ENCODE measurements at places on chromosomes 6 and 20.

DNA sequence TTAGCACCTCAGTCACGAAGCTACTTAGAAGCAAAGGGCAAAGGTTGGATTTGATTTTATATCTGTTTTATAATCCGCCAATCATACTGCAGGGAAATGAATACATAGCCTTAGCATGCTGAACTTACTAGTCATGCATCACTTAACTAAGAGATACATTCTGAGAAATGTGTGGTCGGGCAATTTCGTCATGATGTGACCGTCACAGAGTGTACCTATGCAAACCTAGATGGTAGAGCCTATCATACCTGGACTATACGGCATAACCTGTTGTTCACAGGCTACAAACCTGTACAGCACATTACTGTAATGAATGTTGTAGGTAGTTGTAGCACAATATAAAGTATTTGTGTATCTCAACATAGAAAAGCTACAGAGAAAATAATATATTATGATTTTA lies 345.2 kb upstream of the RGS17 start:
- DNase-seq: no peak

- no peak for DNase-seq
These were observed 34.6 kb upstream of the EPHA7 start for GRCh38 chr6:93453956-93454355.

DNA sequence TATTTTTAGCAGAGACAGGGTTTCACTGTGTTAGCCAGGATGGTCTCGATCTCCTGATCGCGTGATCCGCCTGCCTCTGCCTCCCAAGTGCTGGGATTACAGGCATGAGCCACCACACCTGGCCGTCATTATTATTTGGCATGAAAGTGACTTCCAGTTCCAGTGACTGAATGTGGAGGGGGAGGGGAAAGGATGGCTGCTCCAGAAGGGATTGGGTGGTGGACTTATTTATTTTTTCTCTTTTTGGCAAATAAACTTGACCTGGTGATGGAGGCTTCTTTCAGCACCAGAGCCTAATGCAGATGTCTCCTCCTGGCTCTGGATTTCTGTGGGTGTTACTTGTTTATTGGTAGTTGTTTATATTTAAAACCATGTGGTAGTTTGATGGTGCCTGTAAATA lies 16.9 kb upstream of the SLC22A23 start:
- no peak for DNase-seq

DNA sequence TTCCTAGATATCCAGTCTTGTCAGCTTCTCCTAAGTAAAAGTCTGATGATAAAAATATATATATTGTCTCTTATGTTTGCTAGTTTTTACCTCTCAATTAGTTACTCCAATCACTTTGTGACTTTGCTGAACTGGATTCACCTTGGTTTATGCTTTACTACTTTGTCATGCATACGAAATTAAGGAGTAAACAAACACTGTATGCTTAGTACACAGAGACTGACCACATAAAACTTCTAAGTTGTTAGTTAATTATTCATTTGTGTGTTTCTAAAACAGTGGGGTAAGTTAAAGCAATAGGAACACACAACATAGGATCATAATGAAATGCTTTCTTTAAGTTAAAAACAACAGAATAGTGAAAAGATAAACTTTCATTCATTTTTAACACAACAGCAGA lies 877.3 kb upstream of the MAP3K7 start:
- no peak for DNase-seq

GRCh38 chr6:139446138-139446715 lies 71.8 kb upstream of the CITED2 start:
- DNase-seq: no peak

DNA sequence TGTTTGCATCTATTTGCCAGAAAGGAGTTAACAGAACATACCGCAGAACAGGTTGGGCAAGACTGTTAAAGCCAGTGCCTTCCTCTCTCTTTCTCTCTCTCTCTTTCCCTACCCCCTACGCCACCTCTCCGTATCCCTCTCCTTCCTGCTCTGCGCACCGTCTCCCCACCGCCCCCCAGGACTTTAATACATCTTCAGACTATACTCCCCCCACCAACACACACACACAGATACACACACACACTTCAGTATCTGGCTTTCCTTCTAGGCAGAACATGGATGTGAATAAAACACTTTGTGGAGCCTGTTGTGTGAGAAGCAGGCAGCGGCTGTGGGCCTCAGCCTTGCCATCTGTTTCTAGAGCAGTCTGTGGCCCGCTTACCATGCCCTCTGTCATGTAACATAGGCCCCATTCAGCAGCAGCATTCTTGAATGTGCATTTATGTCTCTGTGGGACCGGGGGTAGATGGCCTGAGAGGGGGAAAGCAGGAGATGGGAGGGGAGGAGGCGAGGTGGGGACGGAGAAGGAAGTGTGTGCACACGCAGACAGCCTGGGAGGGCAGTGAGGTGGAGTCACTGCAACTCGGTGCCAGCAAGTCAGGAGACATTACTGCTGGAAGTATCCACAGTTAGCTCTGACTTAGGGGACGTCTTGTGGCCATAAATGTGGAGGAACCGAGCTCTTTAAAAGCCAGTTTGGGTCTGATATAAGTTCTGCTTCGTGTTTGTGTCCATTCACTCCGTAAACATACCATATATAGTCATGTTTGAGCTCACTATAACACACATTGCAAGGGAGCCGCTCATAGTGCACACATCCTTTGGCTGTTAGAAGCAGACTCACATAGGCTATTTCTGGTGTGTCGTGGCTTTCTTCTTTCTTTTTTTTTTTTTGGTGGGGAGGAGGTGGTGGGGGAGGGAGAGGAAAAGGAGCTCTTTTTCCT lies 38.4 kb downstream of the RREB1 start:
- DNase-seq: peak; percentile 62

DNA sequence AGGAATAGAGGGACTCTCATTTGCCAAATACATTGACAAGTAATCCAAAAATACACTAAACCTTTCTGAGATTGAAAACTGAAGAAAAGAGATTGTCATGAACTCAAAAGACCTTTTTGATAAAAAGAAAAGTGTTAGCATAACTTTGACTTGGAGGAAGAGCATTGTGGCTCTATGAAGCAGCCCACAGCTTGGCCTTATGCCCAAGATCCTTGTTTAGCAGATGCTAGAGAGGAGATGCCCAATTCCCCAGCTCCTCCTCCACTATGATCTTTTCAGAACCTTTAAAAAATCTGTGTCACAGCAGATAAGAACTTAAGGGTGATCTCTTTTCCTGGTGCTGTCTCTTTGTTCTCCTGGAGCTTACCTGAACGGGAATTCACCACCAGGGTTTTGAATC lies 35.8 kb upstream of the IGF2R start:
- DNase-seq: no peak

GRCh38 chr6:111254779-111255166 lies 167.5 kb downstream of the SLC16A10 start:
- DNase-seq: no peak

DNA sequence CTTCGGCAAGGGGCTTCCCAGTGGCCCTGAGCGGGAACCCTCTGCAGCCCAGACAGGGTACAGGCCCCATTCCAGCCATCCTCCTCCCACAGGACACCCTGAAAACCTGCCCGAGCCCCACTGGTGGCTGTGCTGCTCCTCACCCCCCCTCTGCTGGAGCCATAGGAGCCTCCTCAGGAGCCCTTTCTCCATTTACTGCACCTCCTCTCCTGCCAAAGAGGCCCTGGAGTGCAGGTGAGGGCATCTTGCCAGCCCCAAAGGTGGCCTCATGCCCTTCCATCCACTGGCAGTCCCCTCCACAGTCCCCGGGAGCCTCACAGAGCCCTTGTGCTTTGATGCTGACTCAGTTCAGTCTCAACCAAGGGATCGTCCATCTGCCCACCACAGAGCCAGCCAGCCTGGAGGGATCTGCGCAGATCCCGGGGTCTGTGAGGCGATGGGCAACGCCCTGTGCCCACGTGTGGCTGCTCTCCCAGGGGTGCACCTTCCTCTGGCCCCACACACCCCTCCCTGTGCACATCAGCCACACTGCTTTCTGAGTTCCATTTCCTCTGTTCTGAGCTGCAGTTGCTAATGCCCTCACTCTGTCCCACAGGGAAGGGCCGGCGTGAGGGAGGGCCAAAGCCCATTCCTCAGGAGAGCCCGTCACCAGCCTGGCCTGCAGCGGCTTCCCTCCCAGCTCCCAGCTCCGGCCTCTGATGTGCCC lies 228.5 kb downstream of the DLL1 start:
- DNase-seq: peak; percentile 35

- DNase-seq: no peak
These were observed 494.6 kb downstream of the RFPL4B start for GRCh38 chr6:112841553-112842329.

- DNase-seq: no peak
These were observed 28.8 kb downstream of the MAP7 start for GRCh38 chr6:136521427-136521826.

GRCh38 chr6:3347826-3348225 lies 89.1 kb downstream of the PSMG4 start:
- DNase-seq: no peak

DNA sequence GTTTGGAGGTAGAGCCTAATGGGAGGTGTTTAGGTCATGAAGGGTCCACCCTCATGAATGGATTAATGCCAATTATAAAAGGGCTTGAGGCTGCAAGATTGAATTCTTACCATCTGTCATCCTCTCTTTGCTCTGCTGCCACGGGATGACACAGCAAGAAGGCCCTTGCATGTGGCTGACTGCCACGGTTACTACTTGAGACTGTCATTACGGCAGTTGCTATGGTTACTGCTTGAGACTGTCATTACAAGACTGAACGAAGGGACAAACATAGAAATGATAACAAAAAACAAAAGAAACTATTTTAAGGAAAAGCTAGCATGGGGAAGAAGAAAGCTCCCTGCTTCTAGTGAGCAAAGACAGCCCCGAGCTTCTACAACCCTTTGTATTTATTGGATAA lies 715.0 kb downstream of the TFAP2A start:
- no peak for DNase-seq

DNA sequence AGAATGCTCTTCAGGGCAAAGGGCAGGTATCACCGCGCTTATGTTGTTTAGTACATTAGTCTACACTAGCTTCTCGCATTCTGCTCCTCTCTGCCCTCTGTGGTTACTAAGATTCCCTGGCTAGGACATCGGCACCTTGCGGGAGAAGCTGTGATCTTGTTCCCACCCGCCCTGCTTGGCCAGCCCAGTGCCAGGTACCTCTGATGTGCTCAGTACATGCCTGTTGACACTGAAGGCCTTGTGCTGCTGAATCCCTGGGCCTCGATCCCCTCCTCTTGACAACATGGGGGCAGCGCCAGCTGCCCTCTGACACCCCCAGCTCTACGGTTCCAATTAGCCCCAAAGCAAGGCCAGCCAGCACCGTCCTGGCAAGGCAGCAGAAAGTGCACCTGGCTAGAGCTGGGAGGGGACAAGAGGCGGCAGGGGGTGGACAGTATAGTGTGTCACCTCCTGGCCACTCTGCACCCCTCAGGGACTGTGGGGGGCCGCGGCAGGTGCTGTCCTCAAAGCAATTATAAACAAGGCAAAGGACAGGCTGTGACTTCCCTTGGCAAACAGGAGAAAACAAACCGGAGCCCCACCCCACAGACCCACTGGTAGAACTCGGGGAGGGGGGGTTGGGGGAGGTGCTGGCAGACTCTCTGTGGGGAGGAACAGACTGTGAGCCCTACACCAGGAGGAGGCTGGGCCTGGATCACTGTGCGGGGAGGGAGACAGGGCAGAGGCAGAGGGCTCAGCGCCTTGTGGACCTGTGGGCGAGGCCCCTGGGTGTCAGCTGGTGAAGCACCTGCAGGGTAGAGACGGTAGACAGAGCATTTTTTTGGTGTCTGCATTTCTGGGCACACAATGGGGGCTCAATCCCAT lies 7.1 kb downstream of the TFEB start:
- no peak for DNase-seq

DNA sequence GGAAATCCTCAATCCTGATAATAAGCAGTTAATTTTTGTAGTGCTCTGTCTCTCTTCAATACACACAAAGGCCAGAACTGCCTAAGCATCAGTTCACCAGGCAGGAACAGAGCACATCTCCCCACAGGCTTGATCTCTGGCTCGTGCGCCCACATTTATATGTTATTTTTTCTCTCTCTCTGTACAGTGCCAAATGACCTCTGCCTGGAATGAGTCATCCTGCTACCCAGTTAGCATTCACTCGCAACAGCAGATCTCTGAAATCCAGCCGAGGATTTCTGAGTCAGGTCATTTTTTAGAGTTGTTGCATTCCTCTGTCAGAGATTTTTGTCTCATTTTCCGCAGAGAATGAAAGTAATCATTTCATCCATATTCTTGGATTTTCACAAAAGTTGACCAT lies 107.1 kb downstream of the COL12A1 start:
- peak; percentile 35 for DNase-seq

DNA sequence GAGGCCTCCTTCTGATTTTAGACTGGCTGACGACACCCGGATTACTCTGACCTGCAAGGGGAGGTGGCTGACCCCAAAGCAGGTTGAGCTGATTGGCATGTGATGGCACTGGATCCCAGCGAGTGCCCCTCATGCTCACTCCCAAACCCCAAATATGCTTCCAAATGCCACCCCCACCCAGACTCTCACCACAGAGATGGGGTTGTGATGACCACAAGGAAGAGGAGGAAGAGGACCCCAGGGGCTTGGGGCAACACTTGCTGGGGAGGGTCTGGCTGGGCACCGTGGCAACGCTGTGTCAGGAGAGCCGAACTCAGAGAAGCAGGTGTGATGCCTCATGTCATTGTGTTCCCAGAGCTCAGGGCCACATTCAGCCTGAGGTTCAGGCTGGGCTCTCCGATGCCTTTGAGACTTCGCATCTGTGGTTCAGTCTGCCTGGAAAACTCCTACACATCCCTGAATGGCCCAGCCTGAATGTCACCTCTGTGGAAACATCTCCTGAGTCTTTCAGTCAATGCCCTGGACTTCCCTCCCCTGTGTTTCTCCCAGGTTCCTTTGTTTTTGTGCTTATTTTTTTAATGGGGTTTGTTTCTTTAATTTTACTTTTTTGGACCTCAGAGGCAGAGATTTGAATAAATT lies 169.1 kb upstream of the PMEPA1 start:
- DNase-seq: no peak

- DNase-seq: no peak
These were observed 54.5 kb upstream of the ENTPD6 start for GRCh38 chr20:25140968-25141367.

DNA sequence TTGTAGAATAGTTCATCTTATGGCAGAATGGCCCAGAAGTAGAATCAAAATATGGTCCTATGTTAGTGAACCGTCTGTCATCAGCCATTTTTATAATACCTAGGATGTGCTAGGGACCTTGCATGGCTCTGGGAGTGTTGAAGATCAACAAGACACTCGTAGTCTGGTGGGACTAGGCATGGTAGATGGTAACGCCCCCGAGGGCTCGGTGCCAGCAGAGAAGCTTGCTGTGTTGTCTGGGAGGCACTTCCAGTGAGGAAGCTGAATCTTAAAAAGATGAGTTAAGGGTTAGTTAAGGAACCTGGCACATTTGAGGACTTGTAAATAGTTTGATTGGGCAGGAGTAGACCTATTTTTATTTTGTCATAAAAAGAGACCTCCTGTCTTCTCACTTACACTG lies 82.4 kb downstream of the MAP3K4 start:
- no peak for DNase-seq

DNA sequence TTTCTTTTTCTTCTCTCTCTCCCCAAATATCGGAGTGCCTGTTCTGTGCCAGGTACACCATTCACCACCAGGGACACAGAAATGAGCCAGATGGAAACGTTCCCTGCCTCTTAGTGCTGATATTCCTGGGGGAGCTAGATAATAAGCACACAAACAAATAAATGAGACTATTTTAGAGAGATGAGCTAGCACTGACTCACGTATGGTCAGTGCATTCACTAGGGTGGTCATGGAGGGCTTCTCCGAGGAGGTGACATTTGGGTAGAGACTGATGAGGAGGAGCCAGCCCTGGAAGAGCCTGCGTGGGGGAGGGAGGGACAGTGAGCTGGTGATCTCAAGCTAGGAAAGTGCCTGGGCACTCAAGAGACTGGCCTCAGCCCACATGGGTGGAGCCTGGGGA lies 252.3 kb upstream of the KCNG1 start:
- DNase-seq: no peak

GRCh38 chr6:125393449-125393858 lies 91.7 kb upstream of the HDDC2 start:
- no peak for DNase-seq
